ENCODE measurements at places on chromosomes 6 and 20.

DNA sequence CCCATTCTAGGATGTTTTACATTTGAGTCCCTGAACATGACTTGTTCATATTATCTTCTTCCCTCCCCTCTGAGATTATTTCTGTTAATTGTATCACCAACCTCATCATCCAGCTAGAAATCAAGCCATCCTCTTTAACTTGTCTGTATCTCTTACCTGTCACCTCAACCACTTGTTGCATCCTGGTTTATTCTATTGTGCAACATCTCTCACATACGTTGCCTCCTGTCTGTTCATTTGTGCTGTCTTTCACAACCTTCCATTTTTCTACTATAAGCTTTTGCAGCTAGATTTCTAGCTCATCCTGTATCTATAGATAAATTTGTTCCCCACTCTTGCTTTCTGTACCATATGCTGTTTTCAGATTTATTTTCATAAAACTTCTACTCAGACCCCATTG, 183.7 kb downstream of the MCHR2 start:
- DNase-seq = no peak

- no peak for DNase-seq
These were observed 44.2 kb downstream of the RNF24 start for GRCh38 chr20:3971145-3971544.

DNA sequence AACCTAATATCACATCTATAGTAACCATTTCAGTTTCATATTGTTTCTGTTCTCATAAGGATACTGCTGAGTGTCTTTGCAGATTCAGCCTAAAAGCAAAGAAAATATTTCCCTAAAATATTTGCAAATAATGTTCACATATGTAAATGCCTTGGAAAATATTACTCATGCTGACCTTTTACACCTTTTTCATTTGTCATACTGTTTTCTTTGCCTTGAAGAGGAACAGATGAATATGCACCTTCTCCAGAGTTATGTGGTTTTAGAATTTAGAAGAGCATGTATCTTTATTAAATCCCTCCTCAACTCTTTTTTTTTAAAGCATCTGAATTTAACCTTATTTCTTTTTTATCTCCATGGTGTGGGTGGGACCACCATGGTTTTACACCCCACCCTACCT, 32.5 kb downstream of the NDUFAF5 start:
- DNase-seq = no peak

GRCh38 chr6:150841697-150842096, 23.8 kb upstream of the MTHFD1L start:
- no peak for DNase-seq

- no peak for DNase-seq
These were observed 45.4 kb downstream of the PANK2 start for GRCh38 chr20:3934624-3935023.

- DNase-seq = no peak
These were observed 256.1 kb downstream of the PLCB1 start for GRCh38 chr20:8388141-8388540.

GRCh38 chr6:70684794-70685493, 17.3 kb downstream of the SMAP1 start:
- no peak for DNase-seq

- DNase-seq = no peak
These were observed 82.3 kb upstream of the FRMD1 start for GRCh38 chr6:168161371-168161750.

Data from KBM-7 (cell line).